ENCODE measurements at places on chromosomes 13 and 19.

DNA sequence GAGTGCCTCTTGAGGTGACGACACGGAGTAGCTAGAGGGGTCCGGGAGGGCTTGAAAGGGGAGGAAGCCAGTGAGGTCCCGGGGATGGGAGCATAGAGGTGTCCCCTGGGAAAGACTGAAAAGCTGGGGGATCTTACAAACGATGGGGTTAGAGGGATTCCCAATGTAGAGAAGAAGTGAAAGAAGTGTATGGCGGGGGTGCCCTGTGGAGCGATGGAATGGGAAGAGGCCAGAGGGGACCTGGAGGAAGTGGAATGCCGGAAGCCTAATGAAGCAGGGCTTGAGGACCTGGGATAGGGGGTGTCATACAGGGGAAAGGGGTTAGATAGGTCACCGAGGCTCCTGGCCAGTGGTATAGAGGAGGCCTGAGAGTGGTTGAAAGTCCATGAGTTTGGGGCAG, 580 bp downstream of the AP2A1 start:
- DNase-seq, result peak; percentile 10

DNA sequence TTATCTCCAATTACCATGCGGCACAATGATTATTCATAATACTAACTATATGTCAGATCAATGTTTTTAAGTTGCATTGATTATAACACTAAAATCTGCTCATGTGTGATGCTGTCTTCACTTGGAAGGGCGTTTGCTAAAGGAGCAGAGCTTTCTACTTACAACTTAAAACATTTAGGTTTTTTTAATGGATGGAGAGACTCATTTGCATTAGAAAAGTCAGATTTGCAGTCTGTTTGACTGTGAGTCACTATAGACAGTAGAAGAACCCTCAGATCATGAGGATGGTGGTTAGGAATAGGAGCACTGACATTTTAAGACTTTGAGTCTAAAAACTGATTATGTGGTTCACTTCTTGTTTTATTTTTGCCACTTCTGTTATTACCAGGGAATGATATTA, 364.6 kb downstream of the HS6ST3 start:
- DNase-seq, result no peak

- no peak for DNase-seq
These were observed 282.2 kb downstream of the SLITRK5 start for GRCh38 chr13:87953381-87953780.

DNA sequence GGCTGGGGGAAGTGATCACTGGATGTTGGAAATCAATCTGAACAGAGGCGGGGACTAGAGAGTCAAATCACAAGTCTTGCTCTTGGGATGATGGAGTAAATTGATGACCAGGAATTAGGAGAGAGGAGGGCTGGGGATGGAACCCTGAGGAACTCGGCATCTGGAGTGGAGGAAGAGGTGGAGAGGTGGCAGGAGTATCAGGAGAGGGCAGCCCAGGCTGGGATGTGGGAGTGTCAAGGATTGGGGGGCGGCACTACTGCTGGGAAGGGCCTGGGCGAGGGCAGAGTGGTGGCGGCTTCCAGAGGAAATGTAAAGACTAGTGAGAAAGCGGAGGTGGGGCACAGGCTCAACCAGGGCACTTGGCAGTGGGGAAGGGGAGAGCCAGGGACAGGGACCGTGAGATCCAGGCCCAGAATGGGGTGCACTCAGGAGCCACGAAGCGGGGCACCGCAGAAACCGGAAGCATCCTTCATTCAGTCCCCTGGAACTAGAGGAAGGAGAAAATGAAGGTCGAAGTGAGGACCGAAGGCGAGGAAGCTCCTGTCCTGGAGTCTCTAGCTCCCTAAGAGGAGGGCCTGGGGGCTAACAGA, 81.2 kb upstream of the GPR183 start:
- DNase-seq, result no peak

DNA sequence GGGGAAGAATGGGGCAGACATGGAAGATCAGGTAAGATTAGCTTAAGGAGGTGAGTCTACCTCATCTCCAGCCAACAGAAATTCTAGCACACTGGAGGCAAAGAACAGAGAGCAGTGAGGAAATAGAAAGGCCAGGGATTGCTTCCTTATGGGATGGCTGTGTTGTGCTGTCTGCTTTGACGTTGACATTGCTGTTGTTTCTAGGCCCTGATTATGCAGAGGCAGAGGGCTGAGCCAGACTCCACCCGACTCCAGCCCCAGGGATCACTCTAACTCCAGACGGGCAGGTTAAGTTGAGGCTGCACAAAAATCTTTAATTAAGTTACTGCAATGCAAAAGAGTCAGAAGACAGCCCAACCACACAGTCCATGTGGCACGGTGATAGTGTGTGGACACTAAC, 24.1 kb downstream of the CRYL1 start:
- no peak for DNase-seq

DNA sequence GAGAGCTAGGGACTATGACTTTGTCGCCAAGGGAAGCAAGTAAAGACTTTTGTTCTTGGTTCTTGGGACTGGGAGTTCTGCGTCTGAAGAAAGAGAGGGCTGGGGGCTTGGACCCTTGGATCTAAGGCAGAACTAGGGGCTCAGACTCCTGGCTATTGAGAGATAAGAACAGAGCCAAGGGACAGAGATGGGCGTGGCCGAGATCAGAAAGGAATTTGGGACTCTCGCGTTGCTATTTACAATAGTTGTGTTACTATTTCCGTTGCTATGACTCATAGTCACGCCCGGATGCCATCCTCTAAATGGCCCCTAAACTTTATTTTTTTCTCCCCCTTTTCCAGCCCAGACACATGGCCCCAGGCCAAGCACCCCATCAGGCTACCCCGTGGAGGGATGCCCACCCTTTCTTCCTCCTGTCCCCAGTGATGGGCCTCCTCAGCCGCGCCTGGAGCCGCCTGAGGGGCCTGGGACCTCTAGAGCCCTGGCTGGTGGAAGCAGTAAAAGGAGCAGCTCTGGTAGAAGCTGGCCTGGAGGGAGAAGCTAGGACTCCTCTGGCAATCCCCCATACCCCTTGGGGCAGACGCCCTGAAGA, 759 bp downstream of the PPP1R15A start:
- peak; percentile 89 for DNase-seq

- DNase-seq, result no peak
These were observed 89.8 kb upstream of the MYCBP2 start for GRCh38 chr13:77416666-77417212.

DNA sequence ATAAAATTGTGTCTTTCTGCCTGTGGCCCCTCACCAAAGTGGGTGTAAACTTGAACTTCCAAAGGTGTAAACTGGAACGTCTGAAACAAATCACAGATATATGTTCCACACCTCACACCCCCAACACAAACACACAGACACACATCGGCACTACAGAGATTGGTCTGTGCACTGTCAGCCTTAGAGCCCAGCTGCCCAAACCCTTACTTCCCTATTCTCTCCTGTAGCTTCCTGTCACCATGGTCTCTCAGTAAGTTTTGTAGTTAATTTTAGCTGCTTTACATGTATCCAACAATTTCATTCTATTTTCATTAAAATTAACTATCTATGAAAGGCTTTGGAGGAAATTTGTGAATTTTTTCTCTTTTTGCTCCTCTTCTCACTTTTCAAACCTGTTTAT, 5.4 kb downstream of the TM9SF2 start:
- DNase-seq, result no peak

DNA sequence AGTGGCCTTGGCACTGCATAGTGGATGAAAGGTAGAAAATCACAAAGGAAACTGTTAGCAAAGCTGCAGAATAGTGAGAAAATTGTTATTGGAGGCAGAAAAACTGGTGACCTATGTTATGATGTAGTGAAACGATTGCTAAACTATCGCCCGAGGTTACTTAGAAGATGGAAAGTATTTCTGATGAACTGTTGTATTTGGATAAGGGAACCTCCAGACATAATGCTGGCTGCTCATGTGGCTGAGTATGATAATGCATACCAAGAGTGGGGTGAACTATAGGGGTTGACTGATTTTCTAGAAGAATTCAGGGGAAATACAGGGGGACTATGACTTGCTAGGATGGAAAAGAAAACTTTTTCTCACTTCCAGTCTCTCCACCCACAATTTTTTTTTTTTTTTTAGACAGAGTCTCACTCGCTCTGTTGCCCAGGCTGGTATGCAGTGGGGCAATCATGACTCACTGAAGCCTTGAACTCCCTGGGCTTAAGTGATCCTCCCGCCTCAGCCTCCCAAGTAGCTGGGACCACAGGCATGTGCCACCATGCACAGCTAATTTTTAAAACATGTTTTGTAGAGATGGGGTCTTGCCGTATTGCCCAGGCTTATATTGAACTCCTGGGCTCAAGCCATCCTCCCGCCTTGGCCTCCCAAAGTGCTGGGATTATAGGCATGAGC, 4.4 kb upstream of the EID2 start:
- DNase-seq, result no peak

- DNase-seq, result no peak
These were observed 3.6 kb downstream of the FOXO1 start for GRCh38 chr13:40662866-40663265.

- no peak for DNase-seq
These were observed 22.7 kb downstream of the HPN start for GRCh38 chr19:35063940-35064818.

DNA sequence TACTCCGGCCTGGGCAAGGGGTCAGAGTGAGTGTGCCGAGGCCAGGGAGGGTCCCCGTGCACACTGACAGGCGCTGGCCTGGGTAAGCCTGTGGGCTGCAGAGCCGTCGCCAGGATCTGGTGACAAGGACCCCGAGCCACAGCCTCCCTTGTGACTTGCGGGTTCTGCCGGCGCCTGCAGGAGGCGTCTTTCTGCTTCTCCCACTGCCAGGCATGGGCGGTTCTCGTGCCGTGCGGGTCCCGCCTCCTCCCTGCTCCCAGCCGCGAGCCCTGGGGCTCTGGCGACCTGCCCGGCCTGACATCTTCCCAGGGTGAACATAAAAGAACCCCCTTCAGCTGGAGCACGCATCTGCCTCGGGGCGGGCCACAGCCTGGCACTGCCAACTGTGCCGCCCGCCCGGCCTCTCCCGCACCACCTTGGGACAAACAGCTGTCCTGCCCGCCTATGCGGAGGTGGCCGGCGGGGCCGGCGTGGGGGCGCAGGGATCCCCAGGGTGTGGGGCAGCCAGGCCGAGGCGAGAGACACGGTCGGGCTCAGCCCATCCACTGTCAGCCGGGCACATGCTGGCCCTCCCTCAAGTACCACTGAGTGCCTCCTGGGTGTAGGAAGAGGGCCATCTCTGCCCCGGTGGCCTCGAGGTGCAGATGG, 1.5 kb upstream of the HCN2 start:
- peak; percentile 70 for DNase-seq

GRCh38 chr13:30396434-30397075, 25.7 kb upstream of the UBE2L5 start:
- no peak for DNase-seq

DNA sequence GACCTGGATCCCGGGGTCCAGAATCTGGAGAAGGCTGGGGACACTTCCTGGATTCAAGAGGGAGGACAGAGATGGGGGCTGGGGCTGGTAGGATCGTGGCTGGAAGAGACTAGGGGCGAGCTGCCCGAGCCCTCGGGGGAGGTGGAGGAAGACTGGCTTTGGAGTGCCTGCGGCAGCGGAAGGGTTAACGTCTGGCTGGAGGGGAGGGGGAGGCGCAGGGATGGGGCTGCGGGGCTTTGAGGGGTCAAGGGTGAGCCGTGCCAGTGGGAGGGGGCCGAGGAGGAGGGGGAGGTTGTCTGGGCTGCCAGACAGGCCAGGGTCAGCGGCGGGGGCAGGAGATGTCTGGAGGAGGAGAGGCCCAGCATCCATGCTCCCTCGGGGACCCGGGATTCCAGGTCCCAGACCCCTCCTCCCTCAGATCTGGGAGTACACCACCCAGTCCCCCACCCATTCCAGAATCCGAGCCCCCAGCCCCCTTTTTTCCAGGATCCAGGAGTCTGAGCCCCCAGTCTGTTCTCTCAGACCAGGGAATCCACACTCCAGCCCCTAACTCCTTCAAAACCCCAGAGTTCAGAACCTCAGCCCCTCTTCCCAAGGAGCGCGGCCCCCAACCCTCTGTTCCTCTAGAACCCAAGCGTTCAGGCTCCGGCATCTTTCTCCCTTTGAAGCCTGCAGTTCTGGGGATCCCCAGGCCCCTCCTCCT, 3.2 kb upstream of the SPACA6 start:
- DNase-seq, result no peak

GRCh38 chr19:20307127-20307526, 140.1 kb downstream of the ZNF486 start:
- DNase-seq, result no peak

- DNase-seq, result peak; percentile 27
These were observed 47.2 kb downstream of the ZAR1L start for GRCh38 chr13:32267836-32268439.

Data from hematopoietic multipotent progenitor cell treated with erythropoietin and hydrocortisone succinate and interleukin-3 and kit ligand, for 15 days (in vitro differentiated cells).